ENCODE measurements at places on chromosomes 5 and 9.

GRCh38 chr9:130639124-130639765 lies 25.1 kb upstream of the PRDM12 start:
- H3K36me3 ChIP-seq = peaks cover 6% of the 10 kb centered on the region
- H3K27me3 ChIP-seq = peaks cover 4% of the 10 kb centered on the region
- DNase-seq = no peak

DNA sequence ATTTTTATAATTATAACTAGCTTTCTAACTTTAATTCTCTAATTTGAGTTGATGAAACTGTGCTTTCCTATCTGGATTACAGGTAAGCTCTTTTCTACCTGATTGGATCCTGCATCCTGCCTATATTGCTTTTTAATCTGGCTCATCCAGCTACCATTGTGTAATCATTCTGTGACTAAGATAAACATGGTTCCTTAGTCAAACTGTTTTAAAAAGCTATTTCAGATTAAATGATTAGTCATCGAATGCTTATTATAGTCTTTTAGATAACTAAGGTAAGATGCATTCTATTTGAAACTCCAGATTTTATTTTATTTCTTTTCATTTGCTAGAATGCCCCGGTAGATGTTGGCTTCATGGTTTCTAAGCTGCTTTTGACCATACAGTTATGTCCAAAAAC lies 50.7 kb downstream of the ICE1 start:
- no peak overlapping the region for H3K27ac ChIP-seq
- DNase-seq = no peak
- no peak overlapping the region for H3K4me3 ChIP-seq
- H3K27me3 ChIP-seq = no peaks in the 10 kb centered on the region
- H3K4me1 ChIP-seq = no peaks in the 10 kb centered on the region

- no peaks in the 10 kb centered on the region for H3K36me3 ChIP-seq
- H3K4me1 ChIP-seq = no peaks in the 10 kb centered on the region
- H3K4me3 ChIP-seq = no peak overlapping the region
- DNase-seq = no peak
Observed at GRCh38 chr5:167050568-167051401, 1240.7 kb upstream of the WWC1 start.

DNA sequence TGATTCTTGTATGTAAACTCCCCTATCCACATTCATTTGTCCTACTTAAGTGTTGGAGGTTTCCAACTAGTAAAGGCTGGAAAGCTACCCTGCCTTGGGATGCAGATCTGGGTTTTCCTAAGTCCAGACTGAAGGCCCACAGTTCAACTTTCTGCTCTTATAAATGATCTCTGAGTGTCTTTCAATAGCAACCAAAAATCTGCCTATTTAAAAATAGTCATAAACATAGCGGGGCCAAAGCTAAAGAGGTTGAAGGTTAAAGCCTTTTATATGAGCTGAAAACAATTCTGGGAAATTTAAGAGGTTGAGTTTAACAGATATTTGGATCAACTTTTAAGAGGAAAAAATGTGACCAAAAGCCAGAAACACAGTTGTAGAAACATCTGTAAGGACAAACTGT lies 87.2 kb downstream of the NTRK2 start:
- peaks cover 2% of the 10 kb centered on the region for H3K36me3 ChIP-seq
- no peak for DNase-seq
- H3K27me3 ChIP-seq = no peaks in the 10 kb centered on the region
- H3K4me1 ChIP-seq = peaks cover 13% of the 10 kb centered on the region
- no peak overlapping the region for H3K27ac ChIP-seq
- no peak overlapping the region for H3K4me3 ChIP-seq

GRCh38 chr9:122127396-122127798 lies 32.2 kb downstream of the NDUFA8 start:
- peaks cover 25% of the 10 kb centered on the region for H3K4me1 ChIP-seq
- H3K27me3 ChIP-seq = peaks cover 87% of the 10 kb centered on the region
- no peak for DNase-seq
- no peak overlapping the region for H3K27ac ChIP-seq
- H3K4me3 ChIP-seq = no peak overlapping the region
- H3K36me3 ChIP-seq = no peaks in the 10 kb centered on the region

DNA sequence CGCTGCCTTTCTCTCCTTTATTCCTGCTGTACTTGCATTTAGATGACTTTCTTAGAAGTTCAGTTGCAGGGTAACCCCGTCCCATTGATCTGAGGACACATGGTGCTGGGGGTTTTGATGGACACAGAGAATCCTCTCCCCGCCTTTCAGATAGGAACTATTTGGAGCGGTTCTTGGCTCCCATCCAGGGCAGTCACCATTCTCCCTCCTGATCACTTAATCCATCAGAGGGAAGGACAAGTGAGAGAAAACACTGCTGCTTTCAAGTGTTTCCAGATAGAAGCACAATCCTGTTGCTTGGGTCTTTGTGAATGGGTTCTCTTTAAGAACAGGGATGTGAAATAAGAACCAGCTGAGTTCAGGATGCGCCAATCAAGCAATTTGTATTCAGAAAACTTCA lies 85.2 kb downstream of the IRX1 start:
- H3K4me3 ChIP-seq = no peak overlapping the region
- H3K36me3 ChIP-seq = no peaks in the 10 kb centered on the region
- H3K27me3 ChIP-seq = peaks cover 2% of the 10 kb centered on the region
- H3K27ac ChIP-seq = no peak overlapping the region
- H3K4me1 ChIP-seq = peaks cover 5% of the 10 kb centered on the region
- no peak for DNase-seq

DNA sequence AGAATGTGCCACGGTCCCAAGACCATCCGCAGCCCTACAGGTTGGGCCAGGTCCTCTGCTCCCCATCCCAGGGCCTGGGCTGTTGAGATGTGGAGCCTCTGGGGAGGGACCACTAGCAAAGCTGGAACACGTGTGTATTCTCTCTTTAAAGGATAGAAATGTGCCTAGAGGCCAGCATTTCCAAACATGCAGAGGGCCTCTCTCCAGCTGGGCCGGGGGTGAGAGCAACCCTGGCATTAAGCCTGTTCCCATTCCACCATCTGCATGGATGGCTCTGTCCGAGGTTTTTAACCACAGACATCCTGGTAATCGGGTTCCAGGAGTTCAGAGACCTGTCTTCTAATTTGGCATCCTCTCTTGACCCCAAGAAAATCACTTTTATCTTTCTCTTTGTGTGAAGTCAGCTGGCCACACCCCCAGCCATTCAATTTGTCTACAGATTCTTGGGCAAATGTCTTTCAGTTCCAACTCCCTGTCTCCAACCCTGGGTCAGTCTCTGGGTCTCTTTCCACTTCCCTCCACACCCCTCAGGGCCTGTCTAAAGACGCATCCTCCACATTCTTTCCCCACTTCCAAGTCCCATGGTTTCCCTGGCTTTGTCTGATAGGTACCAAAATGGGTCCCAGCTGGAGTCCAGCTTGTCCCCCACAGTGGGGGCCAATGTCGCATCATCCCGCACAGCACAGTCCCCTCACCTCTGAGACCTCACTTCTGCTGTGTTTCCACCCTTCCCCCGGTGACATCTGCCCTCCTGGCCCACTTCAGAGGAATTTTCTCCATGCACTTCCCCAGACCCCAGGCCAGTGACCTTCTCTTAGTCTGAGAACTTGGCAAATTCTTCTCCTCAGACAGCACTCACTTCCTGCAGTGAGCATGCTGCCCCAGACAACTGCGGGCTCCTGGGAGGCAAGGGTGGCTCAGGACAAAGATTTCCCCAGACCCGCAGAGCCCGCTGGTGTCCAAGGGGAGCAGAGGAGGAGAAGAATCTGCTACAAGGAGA lies 56.8 kb downstream of the PTPDC1 start:
- no peaks in the 10 kb centered on the region for H3K27me3 ChIP-seq
- H3K4me3 ChIP-seq = no peak overlapping the region

DNA sequence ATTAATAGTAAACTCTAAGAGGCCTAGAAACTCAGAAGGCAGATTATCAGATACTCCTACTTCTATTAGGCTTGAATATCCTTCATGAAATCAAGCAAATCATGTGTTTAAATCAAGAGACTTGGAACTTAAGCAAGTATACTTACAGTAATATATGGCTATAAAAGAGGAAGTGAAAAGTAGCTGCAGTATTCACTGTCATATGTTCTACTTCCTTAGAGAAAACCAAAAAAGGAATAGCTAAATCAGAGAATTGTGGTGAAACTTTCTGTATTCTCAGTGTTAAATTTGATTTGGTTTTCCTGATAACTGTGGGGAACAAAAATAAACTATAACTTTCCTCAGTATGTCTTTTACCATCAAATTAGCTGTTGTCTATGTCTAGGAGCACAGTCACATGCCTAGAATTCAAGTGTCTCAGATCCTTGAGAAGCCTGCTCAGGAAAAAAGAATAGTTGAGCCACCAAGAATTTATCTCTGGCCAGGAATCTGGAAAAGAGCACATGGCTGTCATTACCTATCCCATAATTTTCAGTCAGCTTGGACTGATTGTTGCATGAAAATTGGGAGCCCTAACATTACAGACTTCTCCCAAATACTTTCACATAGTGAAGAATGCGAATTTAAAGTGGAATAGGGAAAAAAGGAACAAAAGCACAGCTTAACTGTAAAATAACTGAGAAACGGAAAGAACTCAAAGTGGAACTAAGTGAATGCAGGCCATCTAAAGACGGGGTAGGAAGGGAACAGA lies 1.7 kb downstream of the FKBP15 start:
- DNase-seq = no peak
- H3K36me3 ChIP-seq = no peaks in the 10 kb centered on the region
- peak overlapping the region; percentile 37 for H3K27ac ChIP-seq
- H3K27me3 ChIP-seq = no peaks in the 10 kb centered on the region
- peaks cover 35% of the 10 kb centered on the region for H3K4me1 ChIP-seq

- peaks cover 32% of the 10 kb centered on the region for H3K4me1 ChIP-seq
- H3K27me3 ChIP-seq = no peaks in the 10 kb centered on the region
- H3K27ac ChIP-seq = peak overlapping the region; percentile 95
- no peak for DNase-seq
Observed at GRCh38 chr9:130860458-130861316, 25.6 kb downstream of the ABL1 start.

DNA sequence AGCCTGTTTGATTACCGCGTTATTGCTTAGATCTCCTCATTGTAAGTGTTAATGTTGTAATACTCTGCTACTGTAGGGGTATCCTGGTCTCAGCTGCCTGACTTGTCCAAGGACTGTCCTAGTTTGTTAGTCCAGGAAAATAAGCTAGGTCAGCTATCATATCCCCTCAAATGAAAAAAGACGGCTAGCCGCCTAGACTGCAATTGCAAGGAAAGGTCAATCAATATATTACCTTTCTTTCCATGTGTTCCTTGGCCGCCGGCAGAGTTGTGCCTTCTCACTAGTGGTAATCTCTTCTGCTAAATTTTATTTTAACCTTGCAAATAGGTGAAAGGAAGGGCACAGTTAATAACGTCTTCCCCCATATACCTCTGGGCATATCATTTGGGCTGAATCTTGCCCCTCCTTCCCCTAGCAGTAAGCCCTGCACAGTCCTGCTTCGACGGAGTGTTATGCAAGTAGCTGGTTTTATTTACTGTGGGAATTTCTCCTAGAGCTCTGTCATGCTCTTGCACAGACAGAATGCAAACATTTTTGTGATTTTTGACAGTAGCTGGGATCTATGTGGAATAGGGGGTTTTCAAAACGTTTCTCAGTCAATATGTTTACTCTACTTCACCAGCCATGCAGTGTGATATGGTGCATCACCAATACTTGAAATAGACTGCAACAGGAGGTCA lies 288.5 kb downstream of the MAST4 start:
- H3K4me3 ChIP-seq = no peak overlapping the region
- no peaks in the 10 kb centered on the region for H3K36me3 ChIP-seq
- no peak for DNase-seq
- H3K27ac ChIP-seq = no peak overlapping the region
- no peaks in the 10 kb centered on the region for H3K4me1 ChIP-seq

GRCh38 chr5:158821331-158821730 lies 278.4 kb downstream of the EBF1 start:
- no peak overlapping the region for H3K4me3 ChIP-seq
- DNase-seq = no peak
- H3K36me3 ChIP-seq = peaks cover 8% of the 10 kb centered on the region
- no peak overlapping the region for H3K27ac ChIP-seq
